ENCODE measurements at places on chromosomes 13 and 19.

GRCh38 chr13:34076943-34077703 lies 259.2 kb downstream of the RFC3 start:
- no peak for DNase-seq

- no peak for DNase-seq
Measured at GRCh38 chr13:80527400-80527799, 186.5 kb upstream of the SPRY2 start.

- DNase-seq, result no peak
Measured at GRCh38 chr19:30076101-30076551, 134.1 kb downstream of the URI1 start.

DNA sequence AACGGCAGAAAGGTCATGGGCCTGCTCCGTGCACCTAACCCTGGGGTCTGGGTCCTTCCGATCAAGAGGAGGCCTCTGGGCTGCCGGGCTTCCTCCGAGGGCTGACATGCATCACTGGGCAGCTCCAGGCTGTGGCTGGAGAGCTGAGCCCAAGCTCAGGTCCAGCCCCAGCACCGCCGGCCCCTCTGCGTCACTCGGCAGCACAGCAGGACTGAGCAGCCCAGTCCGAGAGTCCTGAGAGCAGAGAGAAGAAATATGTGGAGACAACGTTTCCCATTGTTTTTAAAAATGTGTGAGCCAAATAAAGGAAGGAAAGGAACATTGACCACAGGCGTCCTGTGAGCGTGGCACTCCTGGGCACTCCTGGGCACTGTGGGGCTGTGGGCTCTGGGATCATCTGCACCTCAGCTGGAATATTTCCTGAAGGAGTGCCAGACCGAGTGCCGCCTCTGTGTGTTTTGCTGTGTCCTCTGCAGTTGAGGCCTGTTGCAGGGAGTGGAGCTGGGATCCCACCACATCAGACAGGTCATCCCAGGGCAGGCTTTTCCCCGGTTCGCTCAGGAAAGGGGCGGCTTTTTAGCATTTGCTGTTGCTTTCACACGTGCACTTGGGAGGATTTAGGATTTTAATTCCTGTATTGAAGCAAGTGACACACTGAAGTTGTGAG lies 37.8 kb upstream of the TFDP1 start:
- no peak for DNase-seq

- DNase-seq, result no peak
Measured at GRCh38 chr19:30497034-30497433, 124.8 kb downstream of the ZNF536 start.

- no peak for DNase-seq
Measured at GRCh38 chr19:38538386-38538785, 79.4 kb downstream of the MAP4K1 start.

DNA sequence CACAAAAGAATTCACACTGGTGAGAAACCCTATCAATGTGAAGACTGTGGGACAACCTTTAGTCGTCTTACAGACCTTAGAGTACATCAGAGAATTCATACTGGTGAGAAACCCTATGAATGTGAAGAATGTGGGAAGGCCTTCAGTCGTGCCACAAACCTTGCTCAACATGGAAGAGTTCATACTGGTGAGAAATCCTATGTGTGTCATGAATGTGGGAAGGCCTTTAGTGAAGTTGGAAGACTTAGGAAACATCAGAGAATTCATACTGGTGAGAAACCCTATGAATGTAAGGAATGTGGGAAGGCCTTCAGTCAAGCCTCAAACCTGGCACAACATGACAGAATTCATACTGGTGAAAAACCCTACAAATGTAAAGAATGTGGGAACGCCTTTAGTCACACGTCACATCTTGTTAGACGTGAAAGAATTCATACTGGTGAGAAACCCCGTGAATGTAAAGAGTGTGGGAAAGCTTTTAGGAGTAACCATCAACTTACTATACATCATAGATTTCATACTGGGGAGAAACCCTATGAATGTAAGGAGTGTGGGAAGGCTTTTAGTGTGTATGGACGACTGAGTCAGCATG lies 24.0 kb upstream of the ZNF573 start:
- no peak for DNase-seq

Measured in stimulated activated CD4-positive, alpha-beta T cell treated with anti-CD3 and anti-CD28 coated beads, Interleukin-15, amount 100 ng/mL, for 24 hours (primary cell).